ENCODE measurements at places on chromosomes 5 and 9. TPM values are rescaled to one million over a fixed set of nuclear protein-coding genes. Genes with fewer than 3 reads are reported as not detected.

The FCN2 gene
- total RNA-seq = not detected

The UIMC1 gene
- 38.6 TPM for total RNA-seq

The TRIM36 gene
- total RNA-seq = 0.79 TPM

The CLTA gene
- 187 TPM for total RNA-seq

The C1QTNF3 gene
- total RNA-seq = 3.3 TPM

DNA sequence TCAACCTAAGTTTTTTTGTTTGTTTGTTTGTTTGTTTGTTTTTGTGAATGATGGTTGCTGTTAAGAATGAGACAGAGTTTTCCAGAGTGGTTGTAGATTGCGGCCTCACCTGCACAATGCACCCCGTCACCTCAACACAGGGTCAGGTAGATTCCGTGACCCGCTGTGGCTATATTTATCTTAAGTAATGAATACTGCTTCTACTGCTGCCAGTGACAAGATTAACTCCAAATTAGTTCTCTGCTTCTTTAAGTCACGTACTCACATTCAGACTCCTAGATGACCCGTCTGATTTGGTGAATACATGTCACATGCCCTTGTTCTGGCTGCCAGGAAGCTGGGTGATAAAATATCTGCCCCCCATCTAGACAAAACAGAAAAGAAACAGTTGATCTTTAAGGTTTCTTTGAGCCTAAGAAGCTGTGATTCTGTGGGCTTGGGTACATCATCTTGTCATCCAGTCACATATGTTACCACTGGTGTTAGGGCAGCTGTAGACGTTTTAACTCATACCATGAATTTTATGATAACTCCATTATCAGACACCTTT lies 52.9 kb downstream of the CFAP95 start:
- no peak for DNase-seq

- no peak for DNase-seq
These were observed 26.9 kb upstream of the CEMIP2 start for GRCh38 chr9:71795097-71795813.

- DNase-seq = no peak
These were observed 378.1 kb downstream of the TMEM38B start for GRCh38 chr9:106072421-106072820.

DNA sequence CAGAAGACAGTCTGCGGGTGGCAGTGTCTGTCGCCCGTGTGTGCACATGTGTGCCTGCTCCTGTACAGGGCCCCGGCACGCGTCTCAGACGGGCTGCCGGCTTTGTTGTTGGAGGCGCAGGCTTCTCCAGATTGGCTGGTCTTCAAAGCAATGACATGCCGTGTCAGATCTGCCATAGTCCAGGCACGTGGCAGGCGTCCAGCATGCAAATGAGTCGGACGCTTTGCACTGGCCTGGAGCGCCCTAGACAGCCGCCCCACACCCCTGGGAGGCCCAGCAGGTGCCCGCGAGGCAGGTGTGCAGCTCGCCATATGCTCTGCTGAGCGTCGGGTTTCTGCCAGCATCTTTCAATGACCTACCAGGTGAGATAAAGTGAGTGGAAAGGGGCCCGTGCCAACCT lies 71.5 kb downstream of the GADD45G start:
- no peak for DNase-seq

GRCh38 chr5:43140286-43140685 lies 19.6 kb downstream of the ZNF131 start:
- no peak for DNase-seq

- no peak for DNase-seq
These were observed 16.0 kb downstream of the MVB12B start for GRCh38 chr9:126342621-126343031.
